ENCODE measurements at places on chromosomes 6 and 20. TPM values are rescaled to one million over a fixed set of nuclear protein-coding genes. Genes with fewer than 3 reads are reported as not detected.

- DNase-seq: no peak
Measured at GRCh38 chr20:77231-77630, 10.2 kb upstream of the DEFB125 start.

The TPD52L1 gene
- total RNA-seq: 1.1 TPM

DNA sequence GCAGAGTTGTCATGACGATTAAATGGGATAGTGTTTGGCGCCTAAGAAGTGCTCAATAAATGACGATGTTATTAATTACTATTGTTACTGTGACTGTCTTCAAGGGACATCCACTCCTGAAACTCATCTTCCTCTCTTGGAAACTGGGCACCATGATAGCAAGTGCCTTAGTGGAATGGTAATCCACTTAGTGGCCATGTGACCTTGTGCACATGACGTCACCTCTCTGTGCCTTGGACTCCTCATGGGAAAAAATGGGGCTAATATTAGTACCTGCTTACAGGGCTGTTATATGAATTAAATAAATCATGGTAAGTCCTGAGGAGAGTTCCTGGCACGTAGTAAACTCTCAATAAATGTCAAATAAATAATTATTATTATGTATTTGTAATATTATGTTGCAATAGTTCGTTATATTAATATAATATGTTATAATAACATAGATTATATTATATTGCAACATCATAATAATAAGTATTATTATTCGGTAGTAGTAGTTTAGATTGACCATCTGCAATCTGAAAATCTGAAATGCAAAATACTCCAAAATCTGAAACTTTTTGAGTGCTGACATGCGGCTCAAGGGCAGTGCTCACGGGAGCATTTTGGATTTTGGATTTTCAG lies 40.9 kb downstream of the EYA2 start:
- DNase-seq: no peak

The SLC22A16 gene
- total RNA-seq: not detected

The FAM229B gene
- 10.2 TPM for total RNA-seq

The SEMG1 gene
- total RNA-seq: not detected

- DNase-seq: no peak
Measured at GRCh38 chr20:46640536-46641311, 10.5 kb downstream of the SLC13A3 start.

The SLA2 gene
- 51.5 TPM for total RNA-seq

The DEFB124 gene
- not detected for total RNA-seq

DNA sequence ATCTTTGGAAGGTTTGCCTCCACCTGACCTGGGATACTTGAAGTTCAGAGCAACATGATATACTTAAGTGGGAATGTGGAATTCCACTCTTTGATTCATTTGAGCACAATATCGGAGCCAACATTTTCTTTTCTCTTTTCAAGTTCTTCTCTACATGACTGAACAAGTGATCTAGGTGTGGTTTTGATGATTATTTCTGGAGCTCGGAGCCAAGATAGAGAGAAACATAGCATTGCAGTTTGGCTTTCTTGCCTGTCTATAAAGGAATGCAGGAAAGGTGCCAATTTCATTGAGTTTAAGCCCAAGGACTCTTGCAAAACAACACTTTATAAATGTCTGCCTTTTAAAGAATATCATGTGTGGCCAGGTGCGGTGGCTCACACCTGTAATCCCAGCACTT lies 124.2 kb upstream of the FAM83B start:
- no peak for DNase-seq

DNA sequence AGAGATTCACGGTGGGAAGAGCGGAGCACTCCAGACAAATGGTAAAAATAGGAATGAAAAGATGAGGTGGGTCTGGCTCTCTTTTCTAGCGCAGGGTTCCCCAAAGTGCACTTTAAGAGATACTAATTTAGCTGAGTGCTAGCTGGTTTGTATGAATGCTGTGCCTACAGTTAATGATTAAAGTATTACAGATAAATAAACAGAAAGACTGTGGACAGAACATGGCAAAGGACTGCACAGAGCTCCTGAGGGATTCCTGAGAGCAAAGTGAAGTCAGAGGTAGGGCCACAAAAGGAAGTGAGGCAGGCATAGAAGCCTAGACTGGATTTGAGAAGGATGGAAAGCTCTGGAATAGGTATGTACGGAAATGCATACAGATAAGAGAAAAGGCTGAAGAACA lies 114.5 kb downstream of the INSM1 start:
- no peak for DNase-seq

GRCh38 chr6:83597051-83597450 lies 84.7 kb downstream of the PRSS35 start:
- DNase-seq: no peak

GRCh38 chr20:62088258-62089127 lies 22.8 kb upstream of the TAF4 start:
- peak; percentile 12 for DNase-seq

- no peak for DNase-seq
Measured at GRCh38 chr20:50856475-50857041, 61.7 kb downstream of the BCAS4 start.

The BICRAL gene
- 9.7 TPM for total RNA-seq

- no peak for DNase-seq
Measured at GRCh38 chr6:61586934-61587537, 699.0 kb downstream of the KHDRBS2 start.

The SLC17A2 gene
- total RNA-seq: not detected

- DNase-seq: no peak
Measured at GRCh38 chr6:28269492-28269891, 2.5 kb downstream of the ZSCAN26 start.

DNA sequence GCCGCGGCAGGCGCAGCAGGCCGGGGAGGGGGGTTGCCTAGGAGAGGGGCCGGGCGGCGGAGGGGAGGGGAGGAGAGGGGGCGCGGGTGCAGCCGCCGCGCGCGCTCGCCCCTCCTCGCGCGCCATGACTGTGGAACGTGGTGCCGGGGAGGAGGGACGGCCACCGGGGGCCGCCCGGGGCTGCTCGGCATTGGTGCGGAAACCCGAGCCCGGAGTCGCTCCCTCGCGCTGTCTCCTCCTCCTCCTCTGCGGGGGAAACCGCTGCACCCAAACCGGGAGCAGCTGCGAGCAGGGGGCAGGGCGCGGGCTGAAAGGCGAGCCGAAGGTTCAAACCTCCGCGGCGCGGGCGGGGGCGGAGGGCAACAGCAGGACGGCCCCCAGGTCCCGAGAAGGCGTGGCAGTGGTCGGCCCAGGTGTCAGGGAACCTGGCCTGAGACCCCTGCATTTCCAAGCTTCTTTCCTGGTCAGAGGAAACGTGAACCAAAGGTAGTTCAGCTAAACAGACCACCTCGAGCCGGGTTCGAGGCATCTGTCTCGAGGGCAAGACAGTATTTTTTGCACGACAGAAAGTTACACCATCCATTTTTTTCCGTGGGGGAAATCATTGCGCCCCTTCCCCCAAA lies 1.4 kb upstream of the TRERF1 start:
- peak; percentile 82 for DNase-seq

DNA sequence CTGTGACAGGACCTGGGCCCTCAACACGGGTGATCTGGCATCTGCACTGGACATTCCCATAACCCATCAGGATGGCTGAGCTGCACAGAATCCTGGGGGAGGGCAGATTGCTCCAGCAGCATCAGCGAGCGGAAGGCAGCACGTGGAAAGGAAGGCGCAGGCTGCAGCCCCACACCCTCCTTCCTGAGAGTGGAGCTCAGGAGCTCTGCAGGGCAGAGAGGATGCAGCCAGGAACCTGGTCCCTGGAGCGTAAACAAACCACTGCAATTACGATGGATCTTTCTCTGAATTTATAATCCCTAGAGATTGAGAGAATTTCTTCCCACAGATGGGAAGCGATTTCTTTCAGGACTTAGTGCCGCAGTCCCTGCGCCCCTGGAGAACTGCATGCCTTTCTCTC lies 39.7 kb upstream of the EMILIN3 start:
- no peak for DNase-seq

DNA sequence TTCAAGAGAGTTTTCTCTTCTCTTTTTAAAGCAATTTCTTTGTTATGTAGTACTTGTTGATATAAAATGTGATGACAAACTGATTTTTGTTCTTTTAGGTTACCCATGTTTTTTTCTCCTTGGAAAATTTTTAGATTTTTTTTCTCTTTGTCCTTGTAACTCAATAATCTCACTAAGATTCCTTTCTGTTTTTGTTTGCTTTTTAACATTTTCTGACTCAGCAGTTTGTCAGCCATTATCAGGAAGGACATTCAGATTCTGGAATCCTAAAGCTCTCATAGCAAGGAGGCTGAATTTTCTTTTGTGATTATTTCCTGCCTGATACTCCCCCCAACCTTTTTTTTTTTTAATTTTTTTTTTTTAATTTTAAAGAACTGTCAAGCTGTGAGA lies 75.2 kb upstream of the CITED2 start:
- no peak for DNase-seq

- no peak for DNase-seq
Measured at GRCh38 chr6:73610444-73611275, 43.1 kb downstream of the SLC17A5 start.

- no peak for DNase-seq
Measured at GRCh38 chr6:40138273-40138720, 204.0 kb upstream of the MOCS1 start.

- no peak for DNase-seq
Measured at GRCh38 chr6:41047745-41048732, 5.0 kb upstream of the APOBEC2 start.

DNA sequence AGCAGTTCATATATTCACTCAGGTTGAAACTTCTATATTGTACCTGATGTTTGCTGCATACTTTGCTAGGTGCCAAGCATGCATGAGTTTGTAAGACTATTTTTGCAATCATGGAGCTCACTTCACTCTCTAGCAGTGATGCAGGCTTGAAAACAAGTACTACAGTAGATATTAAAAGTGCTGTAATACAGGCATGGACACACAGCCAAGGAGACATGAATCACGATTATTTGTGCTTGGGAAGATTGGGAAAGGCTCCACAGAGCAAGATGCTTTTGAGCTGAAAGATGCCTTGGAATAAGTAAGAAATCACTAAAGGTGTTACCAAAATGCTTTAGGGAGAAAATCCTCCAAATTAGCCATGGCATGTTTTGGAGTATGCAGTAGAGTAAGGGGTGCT lies 427.4 kb downstream of the UTRN start:
- no peak for DNase-seq

- peak; percentile 33 for DNase-seq
Measured at GRCh38 chr6:1535295-1535694, 74.4 kb upstream of the FOXC1 start.

DNA sequence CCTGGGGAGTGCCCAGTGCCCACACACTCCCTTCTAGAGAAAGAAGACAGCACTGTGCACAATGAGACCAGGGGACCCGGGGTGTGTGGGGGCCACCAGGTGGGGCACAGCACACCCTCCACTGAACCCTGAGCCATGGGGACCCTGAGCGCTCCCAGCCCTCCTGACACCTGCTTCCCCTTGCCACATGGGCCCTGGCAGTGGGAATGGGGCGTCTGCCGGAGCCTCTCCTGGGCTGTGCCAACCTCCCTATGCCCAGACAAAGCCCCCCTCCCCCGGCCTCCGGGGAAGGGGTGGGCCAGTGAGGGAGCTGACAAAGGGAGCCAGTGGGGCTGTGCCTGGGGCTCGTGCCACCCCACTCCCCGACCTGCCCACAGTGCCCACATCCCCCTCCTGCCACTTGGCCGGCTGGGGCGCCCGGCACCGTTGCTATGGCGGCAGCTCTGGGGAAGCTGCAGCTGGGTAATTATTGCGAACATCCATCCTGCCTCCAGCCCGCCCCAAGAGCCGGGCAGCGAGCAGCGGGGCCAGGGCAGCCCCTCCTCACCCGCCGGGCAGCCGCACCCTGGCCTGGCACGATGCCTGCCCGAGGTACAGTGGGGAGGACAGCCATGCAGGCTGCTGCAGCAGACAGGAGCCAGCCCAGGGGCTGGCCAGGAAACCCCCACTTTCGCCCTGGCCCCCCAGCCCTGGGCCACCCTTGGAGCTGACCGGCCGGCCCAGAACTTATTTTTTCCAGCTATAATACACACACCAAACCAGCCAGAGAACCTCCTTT lies 41.9 kb upstream of the NOL4L start:
- DNase-seq: peak; percentile 22

DNA sequence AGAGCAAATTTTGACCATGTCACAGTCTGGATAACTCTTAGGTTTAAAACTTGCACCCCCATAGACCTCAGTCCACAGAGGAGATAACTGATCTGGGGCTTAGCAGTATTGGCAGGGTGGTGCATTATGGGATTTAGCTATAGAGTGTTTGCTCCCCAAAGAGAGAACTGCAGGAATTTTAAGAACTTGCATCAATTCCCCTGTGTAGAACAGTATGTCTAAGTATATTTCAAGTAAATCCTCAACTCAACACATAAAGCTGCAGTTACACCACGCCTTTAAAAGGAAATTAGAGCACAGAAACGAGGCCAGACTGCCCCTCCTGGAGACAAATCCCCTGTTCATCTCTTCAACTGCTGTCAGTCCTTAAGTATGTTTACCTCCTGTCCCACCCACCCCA lies 144.9 kb downstream of the TRMT11 start:
- no peak for DNase-seq

GRCh38 chr20:59596690-59597089 lies 7.7 kb upstream of the PHACTR3 start:
- no peak for DNase-seq

GRCh38 chr20:1375515-1375914 lies 17.3 kb downstream of the FKBP1A start:
- no peak for DNase-seq

The BCAS4 gene
- 31.7 TPM for total RNA-seq

DNA sequence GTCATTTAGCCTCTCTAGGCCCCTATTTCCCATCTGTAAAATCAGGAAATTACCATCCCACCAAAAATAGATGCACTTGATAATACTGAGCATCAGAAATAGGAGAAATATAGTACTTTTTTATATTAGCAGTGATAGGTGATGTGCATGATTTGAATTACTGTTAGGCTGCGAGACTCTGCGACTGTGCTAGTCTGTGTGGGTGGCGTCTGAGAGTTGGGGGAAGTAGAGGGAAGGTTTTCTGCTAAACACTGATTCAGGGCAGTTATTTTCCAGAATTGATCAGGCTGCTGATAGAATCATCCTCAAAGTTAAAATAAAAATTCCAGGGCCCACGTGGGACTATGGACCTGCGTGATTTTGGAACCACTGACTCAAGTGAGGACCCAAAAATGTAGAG lies 60.4 kb upstream of the ARMH2 start:
- peak; percentile 54 for DNase-seq

GRCh38 chr6:159941286-159942113 lies 27.4 kb upstream of the IGF2R start:
- peak; percentile 61 for DNase-seq

DNA sequence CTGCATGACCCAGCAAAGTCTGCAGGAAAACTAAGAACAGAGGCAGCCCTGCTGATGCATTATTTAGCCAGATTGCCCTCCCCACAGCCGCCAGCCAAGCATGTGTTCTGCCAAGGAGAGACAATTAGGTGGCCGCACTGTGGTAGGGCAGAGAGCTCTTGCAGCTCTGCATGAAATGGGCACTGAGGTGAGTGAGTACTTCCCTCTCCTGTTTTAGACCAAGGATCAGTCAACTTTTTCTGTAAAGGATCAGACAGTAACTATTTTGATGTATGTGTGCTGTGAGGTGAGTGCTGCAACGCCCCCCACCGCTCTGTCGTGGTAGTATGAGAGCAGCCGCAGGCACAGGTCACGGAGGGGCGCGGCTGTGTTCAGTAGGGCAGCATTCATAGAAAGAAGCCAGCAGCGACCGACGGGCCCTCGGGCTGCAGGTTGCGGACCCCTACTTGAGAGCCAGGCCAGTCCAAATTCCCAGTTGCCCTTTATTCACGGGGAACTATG lies 23.8 kb upstream of the FAM50B start:
- no peak for DNase-seq

Measured in activated CD8-positive, alpha-beta T cell treated with anti-CD3 and anti-CD28 coated beads for 36 hours (primary cell).